ENCODE measurements at places on chromosomes 12 and 14.
A peak's percentile ranks its signal among the peaks of the same experiment; 100 is the strongest.

DNA sequence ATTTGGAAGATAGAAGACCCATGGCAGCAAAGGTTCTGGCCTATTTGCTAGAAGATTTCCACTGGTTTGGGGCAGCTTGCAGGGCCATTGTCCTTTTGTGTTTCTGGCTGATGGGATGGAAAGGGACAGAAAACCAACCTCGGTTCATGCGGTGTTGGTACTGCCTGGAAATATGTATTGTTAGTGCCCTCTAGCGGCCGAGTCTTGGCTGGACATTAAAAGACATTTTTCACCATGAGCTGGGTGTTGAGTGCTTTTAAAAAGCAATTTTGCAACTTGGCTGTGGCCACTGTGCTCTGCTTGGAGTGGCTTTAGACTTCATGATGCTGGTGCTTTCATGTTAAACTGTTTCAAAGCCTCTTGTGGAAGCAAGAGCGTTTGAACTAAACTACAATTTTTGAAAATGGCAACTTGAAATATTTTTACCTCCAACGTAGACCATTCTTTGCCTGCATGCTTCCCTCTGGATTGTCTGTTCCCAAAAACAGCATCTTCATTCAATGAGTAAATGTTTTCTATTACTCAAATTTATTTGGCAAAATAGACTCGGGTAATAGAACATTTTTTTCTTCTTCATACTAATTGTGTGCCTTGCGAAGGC, 102.7 kb upstream of the TBX5 start:
- peak; percentile 7 for DNase-seq

DNA sequence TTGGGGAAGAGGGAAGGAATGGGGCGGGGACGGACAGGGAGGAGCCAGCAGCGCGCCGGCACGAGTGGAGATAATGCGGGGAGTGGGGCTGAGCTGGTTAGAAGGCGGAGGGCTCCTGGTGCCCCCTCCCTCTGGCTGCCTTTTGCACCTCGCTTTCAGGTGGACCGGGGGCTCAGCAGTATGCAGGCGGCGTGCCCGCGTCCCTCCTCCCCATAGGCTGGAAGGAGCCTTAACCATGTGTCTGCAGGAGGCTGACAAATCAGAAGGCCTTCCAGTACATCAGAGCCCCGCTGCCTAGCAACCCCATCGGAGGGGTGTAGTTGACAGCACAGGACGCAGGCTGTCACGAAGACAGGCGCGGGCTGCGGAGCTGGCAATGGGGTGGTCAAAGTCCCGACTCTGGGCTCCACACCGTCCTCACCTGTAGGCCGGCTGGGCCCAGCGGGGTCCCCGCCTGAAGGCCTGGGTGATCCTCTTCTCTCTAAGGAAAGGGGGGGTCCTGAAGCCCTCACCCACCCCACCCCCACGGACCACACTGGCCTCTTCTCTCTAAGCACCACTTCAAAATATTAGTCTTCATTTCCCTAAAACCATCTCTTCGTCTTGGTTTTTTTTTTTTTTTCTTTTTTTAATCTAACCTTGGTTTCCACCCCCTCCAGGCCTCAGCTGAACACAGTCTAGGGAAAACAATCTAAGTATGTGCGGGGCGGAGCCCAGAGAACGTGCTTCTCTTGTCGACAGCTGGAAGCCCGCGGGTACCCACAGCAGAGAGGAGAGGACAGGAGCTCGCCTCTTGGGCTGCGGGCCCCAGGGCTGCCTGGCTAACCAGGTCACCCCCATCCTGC, 44.5 kb downstream of the KDM2B start:
- peak; percentile 40 for DNase-seq

- no peak for DNase-seq
Measured at GRCh38 chr12:49864798-49865090, 21.8 kb upstream of the BCDIN3D start.

DNA sequence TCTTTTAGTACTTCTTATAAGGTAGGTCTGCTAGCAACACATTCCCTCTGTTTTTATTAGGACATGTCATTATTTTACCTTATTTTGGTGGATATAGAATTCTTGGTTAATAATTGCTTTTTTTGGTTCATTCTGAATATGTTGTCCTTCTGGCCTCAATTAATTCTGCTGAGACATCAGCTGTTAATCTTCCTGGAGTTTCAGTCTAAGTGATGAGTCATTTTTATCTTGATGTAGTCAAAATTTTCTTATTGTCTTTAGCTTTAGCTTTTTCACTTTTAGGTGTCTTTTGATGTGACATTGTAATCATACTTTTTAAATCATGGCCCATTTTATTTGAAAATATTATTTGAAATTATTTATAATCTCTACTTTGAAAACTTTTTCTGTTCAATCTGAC, 104.9 kb upstream of the PMCH start:
- no peak for DNase-seq

DNA sequence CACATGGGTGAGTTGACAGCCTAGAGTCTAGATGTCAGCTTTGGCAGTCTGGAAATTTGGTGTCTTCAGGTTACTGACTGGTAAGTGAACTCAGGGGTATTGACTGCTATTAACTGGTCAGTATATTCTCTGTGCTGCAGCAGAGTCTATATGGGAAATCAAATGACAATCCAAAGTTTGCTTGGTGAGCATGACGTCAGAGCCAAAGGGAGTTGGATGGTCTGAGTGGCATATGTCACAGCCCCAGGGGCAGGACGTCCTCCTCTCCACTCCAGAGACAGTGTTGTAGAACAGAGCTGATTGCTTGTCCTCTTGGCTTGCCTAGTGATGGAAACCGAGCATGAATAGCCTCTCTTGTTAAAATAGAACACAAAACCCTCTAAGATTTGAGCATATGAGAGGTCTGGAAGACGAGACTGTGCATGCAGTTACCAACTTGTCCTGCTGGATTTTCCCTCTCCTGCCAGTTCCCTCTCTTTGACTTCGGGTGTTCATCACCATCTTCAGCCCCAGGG, 3.3 kb upstream of the TBC1D30 start:
- DNase-seq, result no peak

DNA sequence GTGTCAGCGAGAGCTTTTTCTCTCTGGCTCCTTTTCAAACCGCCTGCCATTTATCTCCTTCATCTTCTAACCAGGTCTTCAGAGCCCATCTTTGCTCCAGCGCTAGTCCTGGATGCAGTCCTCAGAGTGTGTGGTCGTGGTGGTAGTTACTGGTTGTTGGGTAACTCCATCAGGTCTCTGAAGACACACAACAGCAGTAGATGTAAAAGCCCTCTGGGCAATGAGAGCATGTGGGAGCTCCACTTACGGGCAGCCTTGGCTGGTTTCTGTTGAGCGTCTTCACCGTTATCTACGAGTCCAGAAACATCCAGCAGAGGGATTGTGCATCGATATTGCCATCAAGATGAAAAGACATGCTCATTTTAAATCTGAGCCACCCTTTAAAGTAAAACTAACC, 61.2 kb downstream of the FBXL14 start:
- no peak for DNase-seq

GRCh38 chr14:78519863-78520262, 349.7 kb downstream of the NRXN3 start:
- no peak for DNase-seq

DNA sequence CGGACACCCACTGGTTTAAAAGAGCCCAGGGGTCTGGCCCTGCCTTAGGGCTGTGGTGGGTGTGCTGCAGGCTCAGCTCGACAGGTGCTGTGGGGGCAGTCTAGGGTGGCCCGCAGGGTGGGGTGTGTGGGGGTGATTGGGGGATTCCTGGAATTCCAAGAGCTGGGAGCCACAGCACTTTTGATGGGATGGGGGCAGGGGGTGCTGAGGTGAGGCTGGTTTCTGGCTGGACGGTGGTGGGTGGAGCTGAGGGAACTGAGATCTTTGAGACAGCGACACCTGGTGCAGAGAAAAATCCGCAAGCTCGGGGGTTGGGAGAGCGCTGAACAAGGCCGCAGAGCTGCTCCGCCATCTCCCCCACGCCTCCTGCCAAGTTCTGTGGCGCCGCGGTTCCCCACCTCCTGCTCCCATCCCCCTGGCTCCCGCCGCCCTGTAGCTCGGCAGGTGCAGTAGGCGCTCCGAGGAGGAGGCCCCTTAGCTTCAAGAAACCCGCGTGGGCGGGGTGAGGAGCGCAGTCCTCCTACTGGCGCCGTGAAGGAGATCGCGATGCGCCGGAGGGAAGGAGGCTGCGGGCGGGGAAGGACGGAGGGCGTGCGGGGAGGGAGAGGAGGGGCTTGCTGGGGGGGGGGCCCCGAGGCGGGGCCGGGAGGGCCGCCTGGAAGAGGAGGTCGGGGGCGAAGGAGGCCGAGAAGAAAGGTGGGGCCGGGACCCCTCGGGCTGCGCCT, 1.3 kb upstream of the TEDC1 start:
- peak; percentile 92 for DNase-seq

- no peak for DNase-seq
Measured at GRCh38 chr12:85627584-85627983, 208.6 kb downstream of the RASSF9 start.

DNA sequence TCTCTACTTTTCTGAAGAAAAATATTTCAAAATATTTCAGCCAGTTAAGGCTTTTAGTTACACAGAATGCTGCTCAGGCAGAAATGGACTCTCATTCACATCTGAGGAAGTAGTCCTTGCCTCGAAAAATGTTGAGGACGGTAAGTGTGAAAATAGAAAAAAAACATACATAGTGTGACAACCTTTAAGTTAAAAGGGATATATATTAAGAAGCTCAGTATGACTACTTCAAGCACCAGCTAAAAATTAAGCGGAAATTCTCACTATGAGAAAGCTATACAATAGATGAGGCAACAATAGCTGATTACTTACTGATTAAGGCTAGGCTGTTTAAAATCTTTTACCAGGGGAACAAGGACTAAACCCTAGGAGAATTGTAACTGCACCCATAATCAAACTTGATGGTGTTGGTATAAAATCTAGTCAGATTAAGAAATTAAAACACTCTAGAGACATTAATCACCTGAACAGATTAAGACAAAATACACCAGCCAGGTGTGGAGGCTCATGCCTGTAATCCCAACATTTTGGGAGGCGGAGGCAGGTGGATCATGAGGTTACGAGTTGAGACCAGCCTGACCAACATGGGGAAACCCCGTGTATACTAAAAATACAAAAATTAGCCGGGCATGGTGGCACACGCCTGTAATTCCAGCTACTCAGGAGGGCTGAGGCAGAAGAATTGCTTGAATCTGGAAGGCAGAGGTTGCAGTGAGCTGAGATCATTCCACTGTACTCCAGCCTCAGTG, 53.9 kb downstream of the HNRNPC start:
- no peak for DNase-seq

DNA sequence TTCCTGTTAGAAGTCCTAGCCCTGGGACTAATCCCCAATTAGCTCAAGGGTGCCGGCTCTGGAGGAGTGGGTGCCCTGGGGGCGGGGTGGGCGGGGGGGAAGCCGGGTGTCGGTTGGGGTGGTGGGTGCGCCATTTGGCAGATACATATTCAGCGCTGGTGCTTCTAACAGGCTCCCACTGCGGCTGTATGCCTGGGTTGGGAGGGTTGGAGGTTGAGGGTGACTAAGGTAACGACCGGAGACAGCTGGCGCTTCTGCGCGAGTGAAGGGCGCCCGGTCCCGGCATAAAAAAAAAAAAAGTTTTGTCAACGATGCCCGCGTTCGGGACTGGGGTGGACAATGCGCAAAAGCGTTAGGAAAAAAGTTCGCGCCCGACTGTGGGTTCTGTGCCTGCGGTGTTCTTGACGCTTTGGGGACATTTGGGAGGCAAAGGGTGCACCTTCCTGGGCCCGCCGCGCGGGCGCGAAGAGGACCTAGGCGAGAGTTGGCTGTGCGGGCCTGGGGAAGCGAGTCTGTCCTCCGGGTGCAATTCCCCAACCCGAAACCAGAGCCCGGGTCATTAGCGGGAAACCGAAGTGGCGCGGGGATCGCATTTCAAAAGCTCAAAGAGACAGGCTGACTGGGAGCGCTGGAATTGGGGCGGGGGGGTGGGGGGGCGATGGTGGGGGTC, 19.2 kb downstream of the TBX3 start:
- no peak for DNase-seq

DNA sequence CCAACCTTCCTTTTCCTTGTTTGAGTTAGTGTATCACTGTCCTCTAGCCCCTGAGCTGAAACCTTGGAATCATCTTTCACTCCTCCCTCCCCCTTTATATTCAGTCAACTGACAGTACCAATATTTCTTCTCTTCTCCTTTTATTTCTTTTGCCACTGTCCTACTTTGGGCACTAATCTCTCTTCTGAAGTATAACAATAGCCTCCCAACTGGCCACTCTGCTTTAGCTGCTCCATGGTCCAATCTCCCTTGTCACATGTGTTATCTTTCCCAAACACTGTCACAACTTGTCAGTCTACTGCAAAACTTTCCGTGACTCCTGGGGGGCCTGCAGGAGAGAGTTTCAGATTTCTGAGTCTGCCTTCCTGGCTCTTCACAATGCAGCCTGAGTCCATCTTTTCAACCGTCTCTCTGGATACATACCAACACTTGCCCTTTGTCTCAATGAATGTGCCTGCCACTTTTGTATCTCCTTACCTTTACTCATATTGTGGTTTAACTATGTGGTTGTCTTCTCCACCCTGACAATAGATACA, 471.2 kb downstream of the DIO2 start:
- DNase-seq, result no peak

GRCh38 chr12:106766393-106766826, 8.1 kb upstream of the RIC8B start:
- DNase-seq, result no peak

DNA sequence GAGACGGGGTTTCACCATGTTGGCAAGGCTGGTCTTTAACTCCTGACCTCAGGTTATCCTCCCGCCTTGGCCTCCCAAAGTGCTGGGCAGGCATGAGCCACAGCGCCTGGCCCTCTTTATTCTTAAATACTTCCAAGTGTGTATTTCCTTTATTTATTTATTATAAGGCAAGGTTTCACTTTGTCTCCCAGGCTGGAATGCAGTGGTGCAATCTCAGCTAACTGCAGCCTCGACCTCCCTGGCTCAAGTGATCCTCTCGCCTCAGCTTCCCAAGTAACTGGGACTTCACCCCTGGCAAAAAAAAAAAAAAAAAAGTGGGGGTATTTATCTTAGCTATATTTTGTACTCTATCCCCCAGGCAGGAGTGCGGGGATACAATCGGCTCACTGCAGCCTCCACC, 6.8 kb downstream of the FAM216A start:
- no peak for DNase-seq

GRCh38 chr14:103071544-103072251, 12.3 kb upstream of the LBHD2 start:
- no peak for DNase-seq

DNA sequence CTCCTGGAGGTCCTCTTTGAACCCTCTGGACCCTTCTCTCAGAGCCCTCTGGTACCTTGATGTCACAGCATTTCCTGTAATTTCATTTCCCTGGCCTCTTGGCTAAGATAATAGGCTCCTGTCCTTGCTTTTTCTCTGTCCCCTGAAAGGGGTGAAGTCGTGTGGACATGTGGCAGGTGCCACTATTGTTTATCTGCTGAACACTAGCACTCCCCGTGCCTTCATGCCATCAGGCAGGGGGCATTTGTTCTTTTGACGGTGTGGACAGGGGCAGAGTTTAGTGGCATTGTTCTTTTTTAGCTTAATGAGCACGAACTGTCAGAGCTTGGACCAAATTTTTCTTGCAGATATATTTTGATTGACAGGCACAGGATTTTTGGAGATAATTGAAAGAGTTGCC, 166.0 kb downstream of the RGS6 start:
- no peak for DNase-seq

DNA sequence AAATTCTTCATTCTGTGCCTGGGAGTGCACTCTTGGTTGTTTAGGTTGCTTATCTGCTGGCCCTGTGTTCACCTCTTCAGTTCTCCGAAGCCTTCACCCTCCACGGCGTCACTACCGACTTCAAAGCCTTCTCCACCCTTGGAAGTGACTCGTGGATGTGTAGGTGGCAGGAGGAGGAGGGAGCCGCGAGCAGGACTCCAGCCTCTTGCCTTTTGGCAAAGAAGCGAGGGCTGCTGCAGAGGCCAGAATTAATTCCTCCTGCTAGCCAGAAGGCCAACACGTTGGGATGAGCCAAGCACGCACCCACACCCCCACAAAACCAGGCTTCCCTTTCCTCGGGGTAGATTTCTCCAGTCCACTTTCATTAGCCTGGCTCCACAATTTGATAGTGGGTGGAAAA, 86.5 kb downstream of the TBX5 start:
- no peak for DNase-seq
